ENCODE measurements at places on chromosomes 13 and 19.

DNA sequence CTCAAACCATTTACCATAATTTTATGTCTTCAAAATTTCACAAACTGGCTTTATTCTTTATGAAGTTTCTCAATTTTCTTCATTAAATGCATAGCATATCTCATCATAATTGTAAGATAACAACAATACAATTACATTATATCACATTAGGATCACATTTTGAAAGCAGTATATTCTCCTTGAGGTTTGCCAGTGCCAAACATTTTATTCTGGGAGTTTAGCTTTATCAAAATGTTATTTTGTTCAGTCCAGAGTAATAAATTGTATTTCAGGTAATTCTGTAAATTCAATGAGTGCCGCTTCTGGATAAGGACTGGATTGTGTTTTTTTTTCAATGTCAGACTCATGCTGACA, 234.6 kb upstream of the MIR17HG start:
- peaks cover 26% of the 10 kb centered on the region for H3K4me1 ChIP-seq
- H3K27ac ChIP-seq, result no peak overlapping the region
- peaks cover 2% of the 10 kb centered on the region for H3K27me3 ChIP-seq
- no peak overlapping the region for H3K4me3 ChIP-seq
- no peak for DNase-seq

DNA sequence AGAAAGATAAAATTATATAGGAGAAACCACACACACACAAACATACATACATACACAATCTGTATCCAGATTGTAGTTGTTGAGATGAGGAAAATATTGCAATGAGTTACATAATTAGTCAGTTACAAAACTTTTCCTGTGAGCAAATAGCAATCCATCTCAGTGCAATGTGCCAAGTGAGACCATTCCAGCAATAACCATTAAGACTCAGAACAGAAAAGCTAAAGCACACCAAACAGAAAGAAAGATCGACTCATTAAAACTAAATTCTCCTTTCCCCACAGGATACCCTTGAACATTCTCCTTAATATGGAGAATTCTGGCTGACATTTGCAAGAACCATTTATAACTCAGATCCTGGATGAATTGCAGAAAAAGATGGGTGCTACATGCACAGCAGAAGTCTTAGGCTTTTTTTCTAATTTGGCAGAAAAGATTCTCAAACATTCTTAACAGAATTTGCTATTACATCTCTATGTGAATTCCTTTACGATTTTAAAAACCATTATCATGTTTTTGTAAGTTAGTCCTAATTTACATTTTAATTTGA, 1341.2 kb upstream of the SPRY2 start:
- no peaks in the 10 kb centered on the region for H3K27me3 ChIP-seq
- H3K4me3 ChIP-seq, result no peak overlapping the region
- H3K27ac ChIP-seq, result no peak overlapping the region
- no peaks in the 10 kb centered on the region for H3K4me1 ChIP-seq
- no peaks in the 10 kb centered on the region for H3K36me3 ChIP-seq

- H3K27ac ChIP-seq, result no peak overlapping the region
- no peaks in the 10 kb centered on the region for H3K4me1 ChIP-seq
- no peaks in the 10 kb centered on the region for H3K27me3 ChIP-seq
Measured at GRCh38 chr19:547836-548720, 4.2 kb downstream of the GZMM start.

GRCh38 chr19:40813182-40813581, 14.2 kb downstream of the EGLN2 start:
- peak overlapping the region; percentile 74 for H3K27ac ChIP-seq
- no peak for DNase-seq
- peaks cover 19% of the 10 kb centered on the region for H3K27me3 ChIP-seq
- H3K4me3 ChIP-seq, result peak overlapping the region; percentile 67
- peaks cover 24% of the 10 kb centered on the region for H3K4me1 ChIP-seq

DNA sequence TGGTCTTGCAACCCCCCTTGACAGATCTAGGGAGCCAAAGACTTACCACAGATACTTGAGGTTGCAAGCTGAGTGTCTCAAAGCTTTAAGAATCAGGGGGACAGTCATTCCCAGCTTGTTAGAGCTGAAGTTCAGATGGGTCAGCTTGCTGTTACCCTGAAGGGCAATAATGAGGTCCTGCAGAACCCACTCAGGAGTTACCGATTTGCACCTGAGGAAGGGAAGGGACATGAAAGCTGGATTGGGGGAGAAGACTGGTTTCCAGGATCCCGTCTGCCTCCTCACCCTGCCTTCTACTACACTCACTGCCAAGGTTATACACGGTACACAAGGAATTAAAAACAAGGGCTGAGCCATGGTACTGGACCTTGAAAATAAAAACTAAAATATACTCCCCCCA, 24.4 kb downstream of the NLRP13 start:
- no peaks in the 10 kb centered on the region for H3K4me1 ChIP-seq
- H3K27ac ChIP-seq, result no peak overlapping the region
- peaks cover 14% of the 10 kb centered on the region for H3K36me3 ChIP-seq
- H3K27me3 ChIP-seq, result peaks cover 5% of the 10 kb centered on the region

DNA sequence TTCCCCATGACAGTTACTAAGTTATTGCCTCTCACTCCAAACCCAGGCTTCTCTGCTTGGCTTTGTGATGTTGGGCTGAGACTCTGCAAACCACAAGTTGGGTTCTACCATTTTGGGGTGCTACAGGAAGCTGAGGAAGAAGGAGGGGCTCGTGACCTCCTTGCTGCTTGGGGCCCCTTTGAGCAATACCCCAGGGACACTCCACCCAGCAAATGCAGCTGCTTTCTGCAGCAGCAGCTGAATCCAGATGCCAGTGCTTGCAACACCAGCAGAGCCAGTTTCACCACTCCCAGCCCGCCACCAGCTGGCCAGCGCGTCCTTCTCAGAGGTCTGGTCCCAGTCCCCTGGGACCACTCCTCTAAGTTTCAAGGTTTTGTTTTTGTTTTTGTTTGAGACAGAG, 22.0 kb upstream of the UBAC2 start:
- peaks cover 6% of the 10 kb centered on the region for H3K36me3 ChIP-seq
- H3K4me1 ChIP-seq, result peaks cover 3% of the 10 kb centered on the region
- DNase-seq, result no peak
- H3K27me3 ChIP-seq, result peaks cover 5% of the 10 kb centered on the region
- no peak overlapping the region for H3K4me3 ChIP-seq
- H3K27ac ChIP-seq, result no peak overlapping the region
